Bladder microvascular endothelial cell (primary cell): ENCODE measurements at places on chromosomes 1 and 21. TPM values are rescaled to one million over a fixed set of nuclear protein-coding genes. Genes with fewer than 3 reads are reported as not detected.

The LMX1A gene
- 0.13 TPM in 1 of 2 replicates, not detected in the other for total RNA-seq

The NBPF19 gene
- total RNA-seq = 0.65 and 2.5 TPM in 2 replicates

The KIAA0040 gene
- total RNA-seq = 13.4 and 16.2 TPM in 2 replicates

The HTR6 gene
- not detected in 2 replicates for total RNA-seq

The LMOD1 gene
- total RNA-seq = under 0.01 and 0.32 TPM in 2 replicates
